ENCODE measurements at places on chromosomes 11 and 22.

- DNase-seq: no peak
Observed at GRCh38 chr11:132610791-132611190, 921.5 kb downstream of the OPCML start.

- DNase-seq: no peak
Observed at GRCh38 chr11:81211050-81211449, 1522.6 kb downstream of the FAM181B start.

DNA sequence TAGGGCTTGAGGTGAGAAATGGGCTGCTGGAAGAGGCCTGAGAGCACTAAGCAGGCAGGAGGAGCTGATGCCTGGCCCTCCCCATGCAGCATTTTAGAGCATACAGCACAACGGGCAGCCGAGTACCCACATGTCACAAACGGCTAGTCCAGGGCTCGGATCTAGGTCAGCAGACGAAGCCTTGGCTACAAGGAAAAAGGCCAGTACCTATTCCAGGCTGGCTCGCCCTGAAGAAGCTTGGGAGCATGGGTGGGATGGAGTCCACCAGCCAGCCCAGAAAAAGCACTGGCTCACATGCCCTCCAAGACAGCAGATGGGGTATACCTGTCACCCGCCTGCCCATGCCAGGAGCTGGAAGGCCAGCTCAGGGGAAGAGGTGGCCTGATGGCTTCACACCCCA lies 9.6 kb downstream of the UFD1 start:
- DNase-seq: no peak

DNA sequence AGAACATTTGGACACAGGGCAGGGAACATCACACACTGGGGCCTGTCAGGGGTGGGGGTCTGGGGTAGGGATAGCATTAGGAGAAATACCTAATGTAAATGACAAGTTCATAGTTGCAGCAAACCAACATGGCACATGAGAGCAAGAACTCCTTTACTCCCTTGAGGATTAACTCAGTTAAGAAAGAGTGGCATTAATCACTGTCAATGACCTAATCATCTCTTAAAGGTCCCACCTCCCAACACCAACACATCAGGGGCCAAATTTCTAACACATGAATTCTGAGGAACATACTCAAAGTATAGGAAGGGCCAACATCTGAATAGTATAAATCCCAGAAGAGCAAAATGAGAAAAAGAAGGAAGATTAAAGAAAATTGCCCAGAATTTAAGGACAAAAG lies 272.9 kb downstream of the SWAP70 start:
- DNase-seq: no peak

- DNase-seq: no peak
Observed at GRCh38 chr11:81959341-81959740, 774.3 kb downstream of the FAM181B start.

Data from stomach (tissue), 19 donors.